DMS79 treated with DMSO at 0.1 percent for 48 hours (cell line): ENCODE measurements at places on chromosomes 13 and 19.

DNA sequence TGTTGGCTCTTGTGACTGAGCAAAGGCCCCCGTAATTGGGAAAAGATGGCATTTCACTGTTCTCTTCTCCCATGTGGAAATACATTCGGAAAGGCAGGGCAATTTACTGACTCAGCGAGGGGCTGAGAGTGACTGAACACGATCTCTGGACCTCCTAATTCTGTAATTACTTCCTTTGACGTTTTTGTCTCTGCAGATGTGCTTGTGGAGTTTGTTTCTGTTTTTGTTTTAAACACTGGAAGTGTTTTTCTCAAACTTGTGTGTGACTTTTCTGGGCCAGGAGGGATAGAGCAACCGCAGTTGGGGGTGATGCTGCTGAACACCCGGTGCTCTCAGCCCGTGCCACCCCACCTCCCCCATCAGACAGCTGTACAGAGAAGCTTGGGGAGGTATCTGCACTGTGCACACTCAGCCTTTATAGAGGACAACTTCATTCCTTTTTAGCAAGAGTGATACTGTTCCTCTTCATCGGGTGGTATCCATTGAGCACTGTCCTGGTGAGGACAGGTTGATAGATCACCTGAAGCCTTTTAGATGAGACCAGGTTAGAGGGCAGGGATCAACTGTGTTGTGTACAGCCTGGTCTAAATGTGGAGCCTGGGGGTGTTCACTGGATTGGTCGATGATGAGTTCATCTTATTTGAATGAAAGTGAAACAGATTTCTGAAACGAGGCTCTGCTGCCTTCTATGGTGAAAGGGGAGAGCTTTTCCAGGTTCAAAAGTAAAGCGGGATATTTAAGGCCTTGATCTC is 117.4 kb downstream of the ESD start:
- DNase-seq = no peak

GRCh38 chr13:26128676-26129075 is 76.9 kb upstream of the SHISA2 start:
- DNase-seq = no peak

DNA sequence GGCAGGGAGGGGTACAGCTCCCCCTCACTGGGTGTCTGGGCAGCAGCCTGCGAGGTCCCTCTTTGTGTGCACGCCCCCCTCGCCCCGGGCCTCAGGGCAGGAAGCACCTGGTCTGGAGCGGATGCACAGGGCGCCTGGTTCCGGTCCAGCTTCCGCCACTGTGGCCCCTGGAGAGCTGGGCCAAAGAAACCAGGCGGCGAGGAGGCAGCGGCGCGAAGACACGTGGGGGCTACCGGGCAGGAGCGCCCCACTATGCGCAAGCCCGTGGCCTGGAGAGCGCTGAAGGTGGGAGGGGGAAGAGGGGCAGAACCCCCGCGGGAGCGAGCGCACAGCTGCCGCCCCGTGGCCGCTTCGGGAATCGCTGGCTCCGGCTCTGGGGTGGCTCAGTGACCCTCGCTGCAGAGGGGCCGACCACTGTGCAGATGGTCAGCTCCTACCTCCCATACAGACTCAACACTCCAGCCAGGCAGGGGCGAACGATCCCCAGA is 1.7 kb upstream of the LYL1 start:
- no peak for DNase-seq

DNA sequence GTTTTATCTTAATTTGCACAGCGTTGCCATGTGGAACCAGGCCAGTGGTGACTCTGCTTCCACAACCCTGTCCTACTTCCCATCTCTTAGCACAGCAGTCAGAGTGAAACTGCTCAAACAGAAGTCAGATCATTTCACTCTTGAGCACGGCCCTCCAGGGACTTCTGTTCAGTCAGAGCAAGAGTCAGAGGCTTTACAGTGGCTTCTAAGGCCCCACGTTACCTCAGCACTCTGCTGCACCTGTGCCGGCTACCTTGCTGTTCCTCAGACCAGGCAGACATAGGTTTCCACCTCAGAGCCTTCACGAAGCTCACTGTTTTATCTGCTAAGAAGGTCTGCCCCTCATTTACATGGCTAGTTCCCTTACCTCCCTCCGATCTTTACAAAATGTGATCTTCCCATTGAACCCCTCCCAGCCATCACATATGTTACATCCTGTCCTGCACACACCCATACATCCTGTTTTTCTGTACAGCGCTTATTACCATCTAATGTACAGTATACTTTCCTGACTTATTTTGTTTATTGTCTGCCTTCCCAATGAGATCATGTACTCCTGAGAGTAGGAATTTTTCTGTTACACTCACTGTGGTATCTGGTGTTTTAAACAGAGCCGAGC is 41.6 kb downstream of the TM9SF2 start:
- DNase-seq = no peak

DNA sequence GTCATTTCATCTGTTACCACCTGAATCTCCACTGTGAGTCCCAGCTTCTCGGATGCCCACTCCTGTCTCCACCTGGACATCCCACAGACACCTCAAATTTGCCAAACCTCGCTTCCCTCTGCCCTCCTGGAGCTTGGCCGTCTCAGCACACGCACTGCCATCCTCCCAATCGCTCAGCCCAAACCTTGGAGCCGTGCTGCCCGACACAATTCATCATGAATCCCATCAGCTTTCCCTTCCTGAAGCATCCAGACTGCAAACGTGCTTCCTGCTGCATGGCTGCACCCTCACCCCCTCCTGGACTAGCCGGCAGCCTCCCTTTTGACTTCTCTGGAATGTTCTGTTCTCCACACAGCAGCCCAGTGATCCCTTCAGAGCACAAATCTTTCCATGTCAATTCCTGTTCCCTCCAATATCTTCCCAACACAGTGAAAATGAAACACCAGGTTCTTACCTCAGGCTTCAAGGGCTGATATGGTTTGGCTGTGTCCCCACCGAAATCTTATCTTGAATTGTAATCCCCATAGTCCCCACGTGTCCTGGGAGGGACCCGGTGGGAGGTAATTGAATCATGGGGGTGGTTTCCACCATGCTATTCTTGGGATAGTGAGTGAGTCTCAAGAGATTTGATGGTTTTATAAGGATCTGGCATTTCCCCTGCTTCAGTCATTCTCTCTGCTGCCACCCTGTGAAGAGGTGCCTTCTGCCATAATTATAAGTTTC is 1.1 kb upstream of the PROZ start:
- DNase-seq = no peak

GRCh38 chr19:15702534-15702930 is 25.3 kb upstream of the OR10H2 start:
- DNase-seq = peak; percentile 85
